ENCODE measurements at places on chromosomes 5 and 9. TPM values are rescaled to one million over a fixed set of nuclear protein-coding genes. Genes with fewer than 3 reads are reported as not detected.

Gene PCDHB6
- not detected for total RNA-seq

Gene STC2
- total RNA-seq: 22.8 TPM

Gene ODF2
- total RNA-seq: 61.5 TPM

Gene EGFL7
- 2.6 TPM for total RNA-seq

Gene HSD17B4
- total RNA-seq: 81.1 TPM

Gene PPP2CA
- total RNA-seq: 179 TPM

Gene GLRA1
- not detected for total RNA-seq

Gene PPP2R2B
- total RNA-seq: not detected

Gene SLC27A6
- total RNA-seq: not detected

Gene PDGFRB
- 0.46 TPM for total RNA-seq

Gene ADAMTS19
- total RNA-seq: not detected

Gene LCN9
- total RNA-seq: not detected

Gene C5orf47
- total RNA-seq: not detected

Gene IL3
- total RNA-seq: 140 TPM

Gene MAMDC4
- 19.0 TPM for total RNA-seq

Gene PRELID2
- 5.6 TPM for total RNA-seq

Gene FIBCD1
- not detected for total RNA-seq

Gene SURF1
- 32.4 TPM for total RNA-seq

Gene TEX48
- total RNA-seq: 0.68 TPM

Gene OMD
- total RNA-seq: not detected

Gene PCDHB13
- total RNA-seq: not detected

Gene LRRC19
- not detected for total RNA-seq

Gene TRPM3
- total RNA-seq: not detected

Gene CNTLN
- total RNA-seq: 1.6 TPM

Gene EFNA5
- total RNA-seq: 0.32 TPM

Gene PTPDC1
- total RNA-seq: 7.2 TPM

Gene FAXDC2
- total RNA-seq: not detected

Gene PCDHB14
- not detected for total RNA-seq

Gene CCDC187
- 0.02 TPM for total RNA-seq

Gene N4BP3
- 3.4 TPM for total RNA-seq

Gene SPATA31E1
- not detected for total RNA-seq

Gene DMRTA1
- total RNA-seq: not detected

Gene CBY3
- 0.51 TPM for total RNA-seq

Gene PCDHB10
- not detected for total RNA-seq

Gene WDR38
- total RNA-seq: not detected

Gene CD180
- total RNA-seq: 0.02 TPM

Gene PAEP
- not detected for total RNA-seq

Gene SMIM33
- total RNA-seq: 0.23 TPM

Gene AGTPBP1
- 28.1 TPM for total RNA-seq

Gene ITGA2
- 1.5 TPM for total RNA-seq

Gene JAKMIP2
- 4.1 TPM for total RNA-seq

Gene ANKRD31
- 0.28 TPM for total RNA-seq
